Central memory CD8-positive, alpha-beta T cell (primary cell): ENCODE measurements at places on chromosomes 7 and 10.

GRCh38 chr7:3154881-3155494 is 111.3 kb upstream of the CARD11 start:
- peaks cover 5% of the 10 kb centered on the region for H3K36me3 ChIP-seq
- H3K27me3 ChIP-seq = peaks cover 17% of the 10 kb centered on the region
- DNase-seq = peak; percentile 34
- peaks cover 22% of the 10 kb centered on the region for H3K4me1 ChIP-seq
- H3K27ac ChIP-seq = no peak overlapping the region

- no peak overlapping the region for H3K4me3 ChIP-seq
- no peaks in the 10 kb centered on the region for H3K27me3 ChIP-seq
- H3K27ac ChIP-seq = no peak overlapping the region
These were observed 77.7 kb upstream of the GLI3 start for GRCh38 chr7:42314696-42315095.

DNA sequence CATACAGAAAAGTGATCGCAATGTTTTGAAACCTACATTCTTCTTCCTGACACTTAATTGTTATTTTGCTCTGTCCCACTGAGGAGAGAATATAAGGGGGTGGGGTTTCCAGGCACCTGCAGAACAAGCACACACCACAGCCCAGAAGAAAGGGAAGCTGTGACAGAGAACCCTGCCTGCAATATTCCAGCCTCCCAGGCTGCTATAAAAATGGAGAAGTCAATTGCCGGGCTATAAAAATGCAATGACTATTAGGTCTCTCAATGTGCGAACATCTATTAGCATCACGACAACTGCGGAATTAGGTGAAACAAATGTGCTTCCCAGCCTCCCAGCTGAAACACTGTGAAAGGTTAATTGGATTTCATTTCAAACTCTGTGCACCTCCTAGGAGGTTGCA is 145.3 kb upstream of the FRMD4A start:
- peaks cover 1% of the 10 kb centered on the region for H3K36me3 ChIP-seq
- peaks cover 67% of the 10 kb centered on the region for H3K27me3 ChIP-seq
- DNase-seq = no peak
- H3K4me1 ChIP-seq = no peaks in the 10 kb centered on the region

DNA sequence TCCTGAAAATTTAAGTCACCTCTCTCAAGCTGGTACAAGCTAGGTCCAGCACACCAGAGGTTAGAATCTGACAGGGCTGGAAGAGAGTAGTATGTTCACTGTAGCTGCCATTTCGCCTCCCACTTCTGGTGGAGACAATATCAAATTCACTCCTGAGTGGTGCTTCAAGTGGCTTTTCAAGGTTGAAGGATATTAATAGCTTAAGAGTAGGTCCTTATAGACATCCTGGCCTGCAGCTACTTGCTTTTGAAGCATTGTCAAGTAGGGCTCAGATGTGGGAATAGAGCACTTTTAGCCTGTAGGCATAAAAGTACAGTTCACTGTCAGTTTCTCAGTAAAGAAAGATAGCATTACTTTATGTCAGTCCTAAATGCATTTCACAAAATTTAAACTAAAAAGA is 270.5 kb upstream of the PLPP4 start:
- H3K4me3 ChIP-seq = no peak overlapping the region
- no peaks in the 10 kb centered on the region for H3K4me1 ChIP-seq
- no peak for DNase-seq
- no peak overlapping the region for H3K27ac ChIP-seq
- H3K36me3 ChIP-seq = no peaks in the 10 kb centered on the region
- peaks cover 29% of the 10 kb centered on the region for H3K27me3 ChIP-seq

GRCh38 chr10:103672345-103672744 is 178.8 kb downstream of the NEURL1 start:
- no peak overlapping the region for H3K4me3 ChIP-seq
- no peak for DNase-seq
- no peak overlapping the region for H3K27ac ChIP-seq
- no peaks in the 10 kb centered on the region for H3K27me3 ChIP-seq
- peaks cover 5% of the 10 kb centered on the region for H3K36me3 ChIP-seq
- H3K4me1 ChIP-seq = peaks cover 23% of the 10 kb centered on the region

- DNase-seq = no peak
- H3K4me3 ChIP-seq = no peak overlapping the region
- H3K27me3 ChIP-seq = no peaks in the 10 kb centered on the region
These were observed 38.2 kb upstream of the CDK6 start for GRCh38 chr7:92874567-92874966.

- no peak overlapping the region for H3K27ac ChIP-seq
- DNase-seq = peak; percentile 61
- H3K36me3 ChIP-seq = peaks cover 23% of the 10 kb centered on the region
- H3K4me3 ChIP-seq = no peak overlapping the region
These were observed 75.7 kb upstream of the EFCAB10 start for GRCh38 chr7:105656922-105657521.

GRCh38 chr10:91652364-91652763 is 19.5 kb upstream of the PPP1R3C start:
- no peak for DNase-seq
- H3K4me3 ChIP-seq = no peak overlapping the region
- H3K36me3 ChIP-seq = no peaks in the 10 kb centered on the region
- no peak overlapping the region for H3K27ac ChIP-seq
- H3K4me1 ChIP-seq = no peaks in the 10 kb centered on the region

DNA sequence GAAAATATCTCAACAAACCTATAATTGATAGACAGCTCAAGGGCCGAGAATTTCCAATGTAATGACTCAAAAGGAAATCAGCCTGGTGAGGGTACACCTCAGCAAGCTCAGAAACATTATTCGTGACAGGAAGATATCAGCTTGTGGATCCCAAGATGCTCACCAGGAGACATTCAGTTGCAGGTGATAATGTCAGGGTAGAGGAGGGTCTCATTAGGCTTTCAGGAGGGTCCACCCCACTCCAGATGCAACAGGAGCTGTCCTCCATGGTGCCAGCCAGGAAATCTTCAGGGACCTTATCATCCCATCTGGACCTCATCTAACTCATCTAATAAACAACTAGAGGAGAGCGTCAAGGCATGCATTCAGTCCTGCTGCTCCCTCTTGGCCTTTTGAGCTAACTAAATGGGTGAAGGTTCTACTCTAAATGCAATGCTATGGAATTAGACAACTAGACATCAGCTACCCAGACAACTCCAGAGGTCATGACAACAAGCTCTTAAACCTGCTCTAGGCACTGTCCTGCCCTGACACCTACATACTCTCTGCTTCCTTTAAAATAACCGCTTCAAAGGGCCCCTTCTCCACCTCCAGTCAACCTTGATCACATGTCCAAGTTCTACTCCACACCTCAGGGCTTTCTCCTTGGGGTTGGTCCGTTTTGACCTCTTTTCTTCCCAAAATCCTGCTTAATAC is 4.3 kb upstream of the GIMAP5 start:
- H3K36me3 ChIP-seq = peaks cover 12% of the 10 kb centered on the region
- H3K27ac ChIP-seq = peak overlapping the region; percentile 98
- no peak for DNase-seq
- H3K4me3 ChIP-seq = peak overlapping the region; percentile 86
- no peaks in the 10 kb centered on the region for H3K27me3 ChIP-seq

- peaks cover 10% of the 10 kb centered on the region for H3K4me1 ChIP-seq
- no peaks in the 10 kb centered on the region for H3K27me3 ChIP-seq
- no peak overlapping the region for H3K4me3 ChIP-seq
- DNase-seq = no peak
These were observed 37.6 kb downstream of the LDB3 start for GRCh38 chr10:86705905-86706304.

DNA sequence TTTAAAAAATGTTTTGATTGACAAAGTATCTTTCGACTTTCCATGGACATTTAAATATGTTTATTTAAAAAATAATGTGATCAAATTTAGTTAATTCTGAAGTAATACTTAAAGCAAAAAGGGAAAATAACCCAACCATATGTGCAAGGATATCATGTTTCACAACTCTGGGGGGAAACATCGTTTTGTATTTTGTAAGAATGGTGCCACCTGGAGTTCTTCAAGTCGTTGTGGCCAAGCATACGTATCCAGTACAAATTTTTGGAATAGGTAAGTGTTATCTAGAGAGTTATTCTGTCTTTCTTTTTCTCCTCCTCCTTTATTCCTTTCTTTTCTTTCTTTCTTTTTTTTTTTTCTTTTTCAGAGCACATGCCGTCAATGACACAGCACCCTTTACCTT is 176.2 kb upstream of the CSTF2T start:
- no peak for DNase-seq
- H3K4me3 ChIP-seq = no peak overlapping the region
- no peak overlapping the region for H3K27ac ChIP-seq
- H3K36me3 ChIP-seq = no peaks in the 10 kb centered on the region
- H3K4me1 ChIP-seq = peaks cover 4% of the 10 kb centered on the region

- H3K36me3 ChIP-seq = peaks cover 2% of the 10 kb centered on the region
- no peak overlapping the region for H3K4me3 ChIP-seq
- H3K4me1 ChIP-seq = no peaks in the 10 kb centered on the region
- no peaks in the 10 kb centered on the region for H3K27me3 ChIP-seq
These were observed 756.0 kb downstream of the KCNMA1 start for GRCh38 chr10:76881477-76882220.

DNA sequence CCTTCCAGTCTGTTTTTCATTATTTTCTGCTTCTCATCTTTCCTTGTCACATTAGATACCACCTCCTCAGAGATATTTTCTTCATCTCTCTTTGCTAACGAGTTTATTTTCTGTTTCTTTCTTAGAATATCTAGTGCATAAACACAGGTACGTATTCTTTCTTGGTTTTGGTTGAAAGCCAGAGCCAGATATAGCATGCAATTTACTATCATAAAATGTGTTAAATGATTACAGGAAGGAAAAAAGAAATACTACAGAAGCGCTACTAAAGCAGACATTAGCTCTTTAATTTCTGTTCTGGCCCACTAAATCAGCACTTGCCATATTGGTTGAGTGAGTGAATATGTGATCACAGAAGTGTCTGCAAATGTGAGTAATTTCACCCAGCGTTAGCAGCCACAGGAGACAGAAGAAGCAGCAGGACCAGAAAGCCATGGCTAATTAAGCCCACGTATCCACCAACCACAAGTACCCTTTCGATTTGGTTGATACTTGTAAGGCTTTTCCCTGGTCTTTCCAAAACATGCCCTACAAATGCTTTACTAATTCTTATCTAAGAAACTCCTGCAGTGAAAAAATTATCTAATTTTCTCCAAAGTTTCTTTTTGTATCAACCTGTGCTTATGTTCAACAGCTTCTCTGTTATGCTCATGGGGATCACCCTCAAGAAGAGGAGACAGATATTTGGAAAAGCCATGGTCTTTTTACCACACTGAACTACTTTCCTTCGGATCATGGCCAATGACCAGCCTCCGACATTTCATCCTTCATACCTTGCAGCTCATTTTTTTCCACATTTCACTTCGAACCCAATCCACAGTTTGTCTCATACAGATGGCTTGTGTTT is 23.1 kb upstream of the MACC1 start:
- H3K4me1 ChIP-seq = no peaks in the 10 kb centered on the region
- no peak overlapping the region for H3K4me3 ChIP-seq
- no peaks in the 10 kb centered on the region for H3K27me3 ChIP-seq
- H3K27ac ChIP-seq = no peak overlapping the region

GRCh38 chr10:26528715-26529393 is 90.7 kb downstream of the APBB1IP start:
- H3K4me3 ChIP-seq = no peak overlapping the region
- peaks cover 27% of the 10 kb centered on the region for H3K4me1 ChIP-seq
- DNase-seq = no peak
- peak overlapping the region; percentile 49 for H3K27ac ChIP-seq
- H3K27me3 ChIP-seq = no peaks in the 10 kb centered on the region

- peaks cover 29% of the 10 kb centered on the region for H3K27me3 ChIP-seq
- H3K36me3 ChIP-seq = peaks cover 6% of the 10 kb centered on the region
- H3K4me3 ChIP-seq = no peak overlapping the region
- no peaks in the 10 kb centered on the region for H3K4me1 ChIP-seq
- no peak for DNase-seq
- H3K27ac ChIP-seq = no peak overlapping the region
These were observed 11.8 kb upstream of the CALD1 start for GRCh38 chr7:134767520-134768168.

DNA sequence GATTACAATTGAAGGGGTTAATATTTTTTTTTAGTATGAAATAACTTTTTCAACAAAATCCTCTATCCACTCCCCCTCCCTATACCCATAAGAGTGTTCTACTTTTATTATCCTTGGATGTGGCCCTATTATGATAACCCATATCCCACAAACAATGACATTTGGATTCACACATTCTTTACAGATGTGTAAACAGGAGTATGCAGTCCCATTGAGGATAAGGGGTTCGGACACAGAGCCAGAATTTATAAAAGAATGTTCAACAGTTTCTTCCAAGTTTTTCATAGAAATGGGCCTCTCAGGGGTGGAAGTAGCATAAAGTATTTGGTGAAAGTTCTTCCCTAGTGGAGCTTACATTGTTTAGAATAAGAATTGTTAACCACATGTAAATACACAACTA is 16.1 kb upstream of the PCLO start:
- no peaks in the 10 kb centered on the region for H3K27me3 ChIP-seq
- H3K4me3 ChIP-seq = no peak overlapping the region
- no peak for DNase-seq
- H3K27ac ChIP-seq = no peak overlapping the region
- H3K36me3 ChIP-seq = no peaks in the 10 kb centered on the region

DNA sequence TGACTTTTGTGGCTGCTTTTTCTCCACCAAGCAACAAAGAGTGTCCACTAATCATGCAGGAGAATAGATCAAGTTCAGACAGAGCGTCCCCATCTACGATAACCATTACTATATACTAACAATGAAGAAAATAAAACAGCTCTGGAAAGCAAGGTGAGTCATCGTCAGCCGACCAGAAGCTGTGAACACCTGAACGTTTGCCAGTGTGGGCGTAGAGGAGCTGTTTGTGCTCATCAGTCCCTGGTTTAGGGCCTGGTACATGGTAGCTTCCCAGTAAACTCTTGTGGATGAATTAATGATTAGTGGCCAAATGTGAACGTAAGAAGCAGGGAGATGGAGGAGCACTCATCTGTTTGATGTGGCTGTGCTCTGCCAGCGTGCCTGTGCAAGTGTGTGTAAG is 180.7 kb downstream of the EVX1 start:
- H3K27ac ChIP-seq = no peak overlapping the region
- peaks cover 33% of the 10 kb centered on the region for H3K27me3 ChIP-seq
- H3K4me3 ChIP-seq = no peak overlapping the region
- no peaks in the 10 kb centered on the region for H3K4me1 ChIP-seq
- no peaks in the 10 kb centered on the region for H3K36me3 ChIP-seq

- no peak overlapping the region for H3K27ac ChIP-seq
- H3K4me1 ChIP-seq = peaks cover 6% of the 10 kb centered on the region
- peaks cover 75% of the 10 kb centered on the region for H3K27me3 ChIP-seq
- no peak for DNase-seq
- H3K4me3 ChIP-seq = no peak overlapping the region
- H3K36me3 ChIP-seq = peaks cover 5% of the 10 kb centered on the region
These were observed 22.6 kb downstream of the POLL start for GRCh38 chr10:101565370-101565900.

DNA sequence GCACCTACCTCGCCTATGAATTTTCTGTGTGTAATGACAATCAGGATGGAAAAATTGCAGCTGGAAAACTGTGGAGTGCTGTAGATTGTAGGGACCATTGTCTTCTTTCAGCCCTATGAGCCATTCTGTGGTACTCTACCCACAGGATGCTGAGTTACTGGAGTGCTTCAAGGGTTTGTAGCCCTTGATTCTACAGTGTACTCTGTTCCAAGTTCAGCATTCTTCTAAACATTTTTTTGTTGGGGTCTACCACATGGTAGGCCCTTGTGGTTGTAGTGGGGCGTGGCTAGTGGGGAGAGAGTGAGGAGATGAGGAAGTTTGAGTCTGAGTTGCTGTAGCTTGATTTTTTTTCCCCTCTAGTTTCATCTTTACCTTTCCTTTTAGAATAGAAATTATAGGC is 33.5 kb downstream of the REEP3 start:
- DNase-seq = peak; percentile 34
- peaks cover 23% of the 10 kb centered on the region for H3K4me1 ChIP-seq
- H3K4me3 ChIP-seq = no peak overlapping the region
- H3K36me3 ChIP-seq = peaks cover 1% of the 10 kb centered on the region
